ENCODE measurements at places on chromosomes 6 and 20.
A peak's percentile ranks its signal among the peaks of the same experiment; 100 is the strongest.

GRCh38 chr6:158970640-158971275, 29.2 kb downstream of the RSPH3 start:
- no peak for DNase-seq

GRCh38 chr6:139344186-139344963, 30.1 kb downstream of the CITED2 start:
- DNase-seq: no peak

DNA sequence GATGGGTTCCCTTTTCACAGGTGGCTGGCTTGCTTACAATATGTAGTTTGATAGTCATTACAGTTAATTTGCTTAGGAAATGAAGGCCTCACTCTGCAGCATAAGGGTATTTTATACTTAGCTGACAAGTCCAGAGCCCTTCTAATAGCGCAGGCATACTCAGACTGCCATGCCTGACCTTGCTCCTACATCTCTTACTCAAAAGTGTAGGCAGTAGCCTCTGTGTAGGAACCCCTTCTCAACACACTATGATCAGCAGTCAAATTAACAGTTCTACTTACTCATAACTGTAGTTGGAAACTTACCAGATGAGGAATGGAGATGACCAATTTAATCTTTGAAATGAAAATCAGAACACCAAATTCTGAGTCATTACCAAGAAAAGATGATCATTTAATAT, 373.5 kb downstream of the TBC1D32 start:
- no peak for DNase-seq

- DNase-seq: peak; percentile 73
These were observed 40.3 kb upstream of the AHI1 start for GRCh38 chr6:135537741-135538301.

- no peak for DNase-seq
These were observed 87.1 kb downstream of the OGFRL1 start for GRCh38 chr6:71375676-71376075.
